GM12891 (cell line): ENCODE measurements at places on chromosomes 6 and 20.

DNA sequence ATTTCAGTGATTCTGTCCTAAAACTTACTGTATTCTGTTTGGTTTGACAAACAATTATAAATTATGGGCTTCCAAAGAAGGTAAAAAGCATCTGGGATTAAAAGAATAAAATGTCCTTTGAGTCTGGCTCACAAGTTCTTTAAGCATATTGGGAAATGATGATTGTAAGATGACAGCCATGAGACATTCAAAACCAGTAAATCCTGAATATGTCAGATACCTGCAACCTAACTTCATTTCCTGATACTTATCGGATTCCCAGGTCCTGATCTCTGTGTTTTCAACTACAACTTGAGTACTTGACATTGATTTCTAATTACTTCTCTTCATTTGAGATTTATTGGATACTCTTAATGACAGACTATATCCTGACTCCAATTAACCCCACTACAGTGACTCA, 446.6 kb downstream of the GRIK2 start:
- DNase-seq: no peak

DNA sequence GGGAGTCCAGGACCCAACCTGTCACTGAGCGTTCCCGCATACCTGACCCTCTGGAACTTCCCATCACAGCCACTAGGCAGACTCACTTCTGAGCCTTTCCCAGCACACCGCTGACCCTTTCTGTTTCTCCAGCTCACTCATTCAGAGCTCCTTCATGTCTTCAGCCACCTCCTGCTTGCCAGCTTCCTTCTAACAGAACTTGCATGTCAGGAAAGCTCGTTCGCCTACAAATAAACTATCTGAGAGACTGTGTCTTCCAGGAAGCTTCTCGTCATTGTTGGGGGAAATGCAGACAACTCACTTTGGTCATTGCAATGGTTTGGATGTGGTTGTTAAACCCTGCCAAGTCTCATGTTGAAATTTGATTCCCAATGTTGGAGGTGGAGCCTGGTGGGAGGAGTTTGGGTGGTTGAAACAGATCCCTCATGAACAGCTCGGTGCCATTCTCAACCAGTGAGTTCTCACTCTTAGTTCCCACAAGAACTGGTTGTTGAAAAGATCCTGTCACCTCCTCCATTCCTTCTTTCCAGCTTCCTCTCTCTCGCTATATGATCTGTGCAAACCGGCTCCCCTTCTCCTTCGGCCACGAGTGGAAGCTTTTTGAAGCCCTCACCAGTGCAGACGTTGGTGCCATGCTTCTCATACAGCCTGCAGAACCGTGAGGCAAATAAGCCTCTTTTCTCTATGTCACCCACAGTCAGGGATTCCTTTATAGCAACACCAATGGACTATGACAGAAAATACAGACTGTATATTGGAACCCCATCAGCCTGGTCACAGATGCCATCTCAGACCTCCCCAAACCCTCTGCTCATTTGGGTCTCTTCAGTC, 1.4 kb upstream of the MUC21 start:
- DNase-seq: no peak

DNA sequence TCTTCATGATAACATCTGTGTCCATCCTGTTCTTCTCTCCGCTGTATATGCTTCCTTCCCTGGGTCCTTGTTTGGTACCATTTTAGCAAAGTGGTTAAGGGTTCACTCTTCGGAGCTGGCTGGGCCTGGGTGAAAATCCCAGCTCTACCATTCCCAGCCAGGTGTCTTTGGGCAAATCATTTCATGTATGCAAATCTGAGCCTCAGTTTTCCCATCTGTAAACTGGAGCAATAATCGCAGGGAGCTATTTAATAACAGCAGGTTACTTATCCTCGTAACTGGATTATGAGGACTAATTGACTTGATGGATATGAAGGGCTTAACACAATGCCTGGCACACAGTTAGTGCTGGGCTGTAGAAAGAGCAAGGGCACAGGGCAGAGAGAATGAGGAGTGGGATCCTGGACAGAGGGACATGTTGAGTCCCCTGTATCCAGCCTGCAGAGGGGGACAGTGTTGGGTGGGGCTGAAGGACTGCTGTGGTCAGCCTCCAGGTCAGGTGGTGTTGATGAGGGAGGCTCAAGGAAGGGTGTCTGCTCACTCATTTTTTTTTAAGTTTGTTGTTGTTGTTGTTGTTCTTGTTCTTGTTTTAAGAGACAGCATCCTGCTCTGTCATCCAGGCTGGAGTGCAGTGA, 44.3 kb upstream of the FAM83D start:
- no peak for DNase-seq

- DNase-seq: no peak
Observed at GRCh38 chr20:8547035-8547650, 415.1 kb downstream of the PLCB1 start.

DNA sequence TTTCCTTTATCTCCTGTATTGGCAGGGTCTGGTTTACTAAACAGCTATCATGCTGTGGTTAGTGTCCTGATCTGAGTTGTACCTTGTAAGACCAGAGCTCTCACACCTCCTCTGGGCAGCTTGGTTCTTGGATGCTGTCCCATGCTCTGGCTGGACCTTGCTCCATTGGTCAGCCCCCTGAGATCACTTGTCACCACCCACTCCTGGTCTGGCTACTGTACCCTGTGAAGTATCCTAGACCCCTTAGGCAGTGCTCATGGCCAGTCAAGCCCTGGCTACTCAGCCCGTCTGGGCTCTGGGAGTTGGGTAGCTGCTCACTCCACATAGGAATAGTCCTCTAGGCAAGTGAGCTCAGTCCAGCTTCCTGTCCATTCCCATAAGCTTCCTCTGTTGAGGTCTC, 31.1 kb downstream of the ADGRF4 start:
- DNase-seq: no peak

DNA sequence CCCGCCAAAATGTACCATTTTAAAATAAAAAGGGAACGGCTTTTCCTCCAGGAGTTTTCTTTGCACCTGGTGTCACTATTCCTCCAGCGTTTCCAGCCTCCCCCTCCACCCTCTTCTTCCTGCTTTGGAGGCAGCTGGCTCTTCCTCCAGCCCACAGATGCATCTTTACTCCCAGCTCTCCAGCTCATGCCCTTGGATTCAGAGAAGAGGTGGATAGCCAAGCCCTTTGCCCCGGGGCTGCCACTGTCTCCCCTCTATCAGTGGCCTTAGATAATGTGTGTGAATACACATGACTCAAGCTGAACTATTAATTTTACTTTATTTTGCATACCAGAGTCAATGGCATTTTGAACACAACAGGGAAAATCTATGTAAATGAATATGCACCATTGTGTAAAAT, 15.3 kb upstream of the CDH4 start:
- DNase-seq: no peak

GRCh38 chr6:53263917-53264316, 84.8 kb downstream of the ELOVL5 start:
- DNase-seq: no peak

DNA sequence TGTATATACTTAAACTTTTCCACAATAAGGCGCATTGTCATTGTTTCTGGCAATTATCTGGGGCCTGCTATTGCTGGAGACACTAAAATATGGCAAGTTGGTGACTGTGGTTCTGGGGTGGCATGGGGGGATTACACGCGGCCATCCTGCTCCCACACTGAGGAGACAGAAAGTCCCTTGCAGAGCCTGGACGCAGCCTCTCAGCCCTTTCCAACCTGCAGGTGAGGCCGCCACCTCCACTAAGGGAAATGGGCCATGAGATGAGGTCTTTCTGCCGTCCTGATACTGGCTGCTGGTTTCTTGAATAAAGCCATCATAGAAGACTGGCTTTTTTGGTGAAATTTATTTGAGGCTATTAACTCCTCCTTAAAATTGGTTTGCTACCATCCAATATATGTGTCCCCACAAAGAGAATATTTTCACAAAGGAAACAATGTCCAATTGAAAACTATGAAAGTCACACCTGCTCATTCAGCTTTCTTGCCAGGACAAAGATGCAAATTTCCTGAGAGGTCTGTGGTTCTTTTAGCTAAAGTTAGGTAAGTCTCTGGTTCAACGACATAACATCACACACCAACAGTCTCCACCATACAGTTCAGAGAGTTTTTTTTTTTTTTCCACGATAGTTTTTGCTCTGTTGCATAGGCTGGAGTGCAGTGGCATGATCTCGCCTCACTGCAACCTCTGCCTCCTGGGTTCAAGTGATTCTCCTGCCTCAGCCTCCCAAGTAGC, 13.0 kb downstream of the TXNDC5 start:
- DNase-seq: no peak

GRCh38 chr20:61382194-61382593, 130.1 kb downstream of the CDH4 start:
- no peak for DNase-seq

DNA sequence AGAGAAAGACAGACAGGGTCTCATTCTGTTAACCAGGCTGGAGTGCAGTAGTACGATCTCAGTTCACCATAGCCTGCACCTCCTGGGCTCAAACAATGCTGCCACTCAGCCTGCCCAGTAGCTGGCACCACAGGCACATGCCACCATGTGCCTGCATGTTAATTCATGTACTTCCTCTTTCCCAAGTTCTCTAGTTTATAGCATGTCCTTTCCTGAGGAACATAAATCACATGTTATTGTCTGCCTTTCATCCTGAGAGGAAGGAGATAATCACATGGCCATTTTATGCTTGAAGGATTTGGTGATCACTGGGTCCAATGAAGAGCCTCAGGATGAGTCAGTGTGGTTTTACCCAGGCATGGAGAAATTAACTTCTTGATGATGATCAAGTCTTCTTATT, 47.9 kb downstream of the COL11A2 start:
- no peak for DNase-seq

DNA sequence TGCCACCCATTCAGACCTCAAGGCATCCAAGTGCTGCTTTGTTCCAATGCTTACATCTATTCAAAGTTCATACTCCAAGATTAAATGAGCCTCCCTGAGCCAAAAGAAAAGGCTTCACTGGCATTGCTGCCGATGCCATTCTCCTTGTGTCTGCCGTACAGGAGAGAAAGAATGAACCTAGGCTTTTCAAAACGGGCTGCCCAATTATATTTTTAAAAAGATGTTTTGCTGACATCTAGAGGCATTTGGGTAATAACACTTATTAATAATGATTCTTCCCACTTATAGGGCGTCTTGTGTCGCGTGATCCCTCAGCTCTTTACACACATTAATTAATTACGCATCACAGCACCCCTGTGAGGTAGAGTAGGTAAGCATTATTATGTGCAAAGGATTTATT, 545.6 kb downstream of the PKHD1 start:
- no peak for DNase-seq

DNA sequence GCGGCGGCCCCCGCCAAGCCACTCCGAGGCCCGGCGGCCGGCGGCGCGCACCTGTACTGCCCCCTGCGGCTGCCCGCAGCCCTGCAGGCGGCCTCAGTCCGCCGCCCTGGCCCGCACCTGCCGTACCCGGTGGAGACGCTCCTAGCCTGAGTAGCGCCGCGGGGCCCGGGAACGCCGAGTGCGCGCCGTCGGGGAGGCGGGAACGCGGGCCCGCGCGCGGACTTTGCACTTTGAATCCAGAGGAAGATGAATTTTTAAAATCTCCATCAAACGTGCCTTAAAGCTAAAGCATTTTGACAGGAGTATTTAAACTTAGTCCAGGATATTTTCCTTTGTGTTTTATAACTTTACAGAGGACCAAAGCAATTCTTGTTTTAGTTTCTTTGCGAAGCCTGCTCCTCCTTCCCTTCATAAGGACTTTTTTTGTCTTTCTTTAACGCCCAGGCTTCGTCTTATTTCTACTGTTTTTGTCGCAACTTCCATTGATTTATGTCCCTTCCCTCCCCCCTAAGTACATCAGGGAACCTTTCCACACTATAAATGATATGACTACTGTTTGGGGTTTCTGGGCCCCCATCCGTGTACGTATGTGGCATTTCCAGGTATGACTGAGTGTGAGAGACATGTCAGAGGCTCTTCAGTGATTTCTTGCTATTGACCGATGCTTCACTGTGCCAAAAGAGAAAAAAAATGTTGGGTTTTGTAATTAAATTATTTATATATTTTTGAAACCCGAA, 2.0 kb downstream of the FOXQ1 start:
- DNase-seq: no peak

GRCh38 chr20:58558486-58559367, 43.5 kb upstream of the APCDD1L start:
- DNase-seq: no peak

GRCh38 chr6:7215798-7216231, 97.2 kb downstream of the SSR1 start:
- DNase-seq: no peak

- no peak for DNase-seq
Observed at GRCh38 chr6:5133943-5134342, 48.8 kb downstream of the PPP1R3G start.

DNA sequence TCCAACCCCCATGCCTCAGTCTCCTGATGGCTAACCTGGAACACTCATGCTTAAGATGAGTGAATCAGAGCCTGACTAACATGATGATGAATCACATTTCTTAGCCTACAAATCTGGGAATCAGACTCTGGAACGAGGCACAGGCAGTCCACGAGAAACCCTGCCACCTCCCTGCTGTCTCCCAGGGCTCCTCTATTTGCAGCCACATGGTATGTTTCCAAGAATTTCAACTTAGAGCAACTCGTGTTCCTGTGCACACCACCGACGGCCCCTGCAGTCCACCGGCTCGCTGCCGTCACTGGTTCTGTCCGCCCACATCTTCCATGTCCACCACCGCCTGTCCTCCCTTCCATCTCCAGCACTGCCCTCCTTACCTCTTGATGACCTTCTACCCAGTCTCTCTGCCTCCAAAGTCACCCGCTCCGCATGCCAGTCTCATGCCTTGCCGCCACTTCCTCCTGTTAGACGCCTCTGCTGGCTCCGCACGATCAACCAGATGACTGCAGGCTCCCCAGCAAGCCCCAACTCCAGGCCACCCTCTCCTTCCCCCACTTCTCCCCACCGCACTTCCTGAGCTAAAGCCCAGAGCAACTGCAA, 87.6 kb downstream of the AGPAT4 start:
- DNase-seq: no peak

DNA sequence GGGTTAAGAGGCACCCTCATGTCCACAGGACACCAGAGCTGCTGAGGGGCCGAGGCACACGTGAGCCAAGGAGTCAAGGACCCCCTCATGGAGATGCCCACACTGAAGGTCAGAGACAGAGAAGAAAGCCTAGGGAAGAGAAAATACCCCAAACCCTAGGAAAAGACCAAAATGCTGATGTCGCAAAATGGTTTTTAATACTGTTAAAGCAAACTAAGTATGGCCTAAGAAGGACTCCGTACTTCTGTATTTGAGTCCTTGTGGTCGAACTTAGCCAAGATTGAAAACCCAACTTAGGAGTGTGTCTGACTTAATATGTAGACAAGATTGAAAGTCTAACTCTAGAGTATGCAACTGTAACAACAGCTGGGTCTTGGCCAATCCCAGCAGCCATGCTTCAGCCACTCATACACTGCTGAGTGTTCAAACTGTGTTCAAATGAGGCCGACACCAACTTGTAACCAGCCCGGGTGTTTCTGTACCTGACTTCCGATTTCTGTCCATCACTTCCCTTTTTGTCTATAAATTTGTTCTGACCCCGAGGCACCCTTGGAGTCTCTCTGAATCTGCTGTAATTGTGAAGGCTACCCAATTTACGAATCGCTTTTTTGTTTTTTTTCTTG, 92.6 kb upstream of the AGPAT4 start:
- no peak for DNase-seq
